Left lung (tissue), 14 donors: ENCODE measurements at places on chromosomes 3 and 15. TPM values are rescaled to one million over a fixed set of nuclear protein-coding genes. Genes with fewer than 3 reads are reported as not detected.

DNA sequence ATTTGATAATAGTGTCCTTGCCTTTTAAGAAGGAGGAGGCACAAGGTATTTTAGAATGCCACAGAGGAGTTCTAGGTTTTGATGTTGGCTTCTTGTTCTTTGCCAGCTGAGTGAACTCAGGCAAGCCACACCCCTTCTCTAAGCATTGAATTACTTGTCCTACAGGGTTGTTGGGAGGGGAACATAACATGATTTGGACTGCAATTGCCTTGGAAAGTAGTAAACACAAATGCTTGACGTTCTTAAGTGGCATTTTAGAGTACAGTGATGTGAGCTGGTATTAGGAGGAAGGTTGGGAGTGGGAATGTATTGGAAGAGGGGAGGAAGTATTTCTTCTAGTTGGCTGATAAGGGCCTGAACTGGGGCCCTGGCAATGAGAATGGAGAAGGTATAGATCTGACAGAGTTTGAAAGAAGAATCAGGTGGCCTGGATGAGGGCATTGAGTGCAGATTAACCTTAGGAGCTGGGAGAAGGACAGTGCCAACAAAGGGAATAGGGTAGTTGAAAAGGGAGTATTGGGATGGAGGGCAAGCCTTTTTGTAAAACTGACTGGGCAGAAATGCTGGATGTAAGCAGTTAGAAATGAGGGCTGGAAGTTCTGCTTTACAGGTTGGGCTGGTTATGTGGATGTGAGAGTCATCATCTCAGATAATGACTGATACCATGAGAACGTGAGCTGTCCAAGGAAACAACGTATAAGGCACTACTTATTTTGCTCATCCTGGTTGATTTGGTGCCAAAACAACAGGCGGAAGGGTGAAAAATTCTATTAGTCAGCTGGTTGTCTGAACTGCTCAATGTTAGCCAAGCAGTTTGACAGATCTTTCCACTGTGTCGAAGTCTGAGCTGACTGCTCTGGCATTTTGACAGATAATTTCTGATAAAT lies 16.7 kb downstream of the KAT2B start:
- H3K4me1 ChIP-seq = peaks cover 63% of the 10 kb centered on the region
- no peak for DNase-seq
- H3K4me3 ChIP-seq = no peak overlapping the region
- no peaks in the 10 kb centered on the region for H3K36me3 ChIP-seq
- H3K27ac ChIP-seq = peak overlapping the region; percentile 42
- H3K27me3 ChIP-seq = no peaks in the 10 kb centered on the region

- H3K4me1 ChIP-seq = no peaks in the 10 kb centered on the region
- H3K27ac ChIP-seq = no peak overlapping the region
- no peak overlapping the region for H3K4me3 ChIP-seq
- H3K36me3 ChIP-seq = no peaks in the 10 kb centered on the region
- no peaks in the 10 kb centered on the region for H3K27me3 ChIP-seq
Measured at GRCh38 chr3:151550025-151550618, 89.3 kb upstream of the IGSF10 start.

The MEX3B gene
- polyA plus RNA-seq = 7.7 TPM

The SPINK8 gene
- not detected for polyA plus RNA-seq

DNA sequence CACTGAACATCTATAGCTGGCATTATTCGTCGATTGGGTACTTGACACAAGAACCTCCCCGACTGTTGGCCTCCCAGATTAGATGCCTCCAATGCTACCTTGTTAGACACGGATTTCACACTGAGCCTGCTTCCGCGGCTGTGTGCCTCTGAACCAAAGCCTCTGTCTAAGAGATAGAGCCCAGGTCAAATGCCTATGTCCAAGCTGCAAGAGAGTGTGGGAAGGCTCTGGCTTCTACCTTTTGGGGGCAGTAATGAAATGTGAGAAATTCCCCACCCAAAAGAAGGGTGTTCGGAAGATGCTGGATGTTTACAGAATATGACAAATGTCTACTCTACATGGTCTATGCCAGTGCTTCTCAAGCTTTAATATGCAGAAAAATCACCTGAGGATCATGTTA lies 2.0 kb upstream of the RPUSD2 start:
- no peaks in the 10 kb centered on the region for H3K27me3 ChIP-seq
- H3K4me1 ChIP-seq = peaks cover 9% of the 10 kb centered on the region
- no peak overlapping the region for H3K4me3 ChIP-seq

- H3K4me1 ChIP-seq = no peaks in the 10 kb centered on the region
- H3K27ac ChIP-seq = peak overlapping the region; percentile 10
- no peaks in the 10 kb centered on the region for H3K27me3 ChIP-seq
Measured at GRCh38 chr15:85595804-85596536, 198.8 kb downstream of the KLHL25 start.

The GOLGA8T gene
- not detected for polyA plus RNA-seq

The KATNBL1 gene
- 75.2 TPM for polyA plus RNA-seq

The HIGD2B gene
- polyA plus RNA-seq = not detected

DNA sequence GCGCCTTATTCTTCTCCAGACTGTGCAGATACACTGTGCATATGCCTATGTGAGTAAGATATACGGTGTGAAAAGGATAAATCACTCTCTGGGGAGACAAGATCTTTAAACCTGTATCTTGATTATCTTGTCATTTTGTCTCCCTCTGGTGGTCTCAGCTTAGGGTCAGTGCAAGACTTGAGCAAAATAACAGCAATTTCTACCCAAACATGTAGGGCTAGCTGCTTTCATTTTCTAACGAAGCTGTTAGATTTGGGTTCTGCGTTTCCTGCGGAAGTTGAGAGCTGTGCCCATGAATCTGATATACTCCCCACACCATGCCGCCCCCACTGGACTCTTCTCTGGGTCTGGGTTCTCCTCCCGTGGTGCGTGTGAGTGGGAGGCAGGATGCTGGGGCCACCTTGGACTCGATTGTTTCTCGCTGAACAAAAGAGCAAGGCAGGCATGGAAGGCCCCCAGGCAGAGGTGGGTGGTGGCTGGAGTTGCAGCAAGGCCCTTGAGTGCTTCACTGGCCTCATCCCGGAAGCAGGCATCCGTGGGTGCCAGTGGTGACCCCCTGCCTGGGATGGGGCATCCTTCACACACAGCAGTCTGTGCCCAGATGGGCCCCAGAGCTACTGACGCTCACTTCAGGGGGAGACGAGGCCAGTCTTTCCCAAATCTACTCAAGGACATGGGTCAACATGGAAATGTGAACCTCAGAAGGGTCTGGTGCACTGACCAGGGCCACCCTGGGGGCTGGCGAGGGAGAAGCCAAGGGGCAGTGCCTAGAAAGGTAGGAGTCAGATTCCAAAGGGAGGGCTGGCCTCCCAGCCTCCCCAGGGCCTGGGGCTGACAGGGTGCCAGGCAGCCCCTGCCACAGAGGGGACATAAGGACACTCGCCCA lies 179.6 kb downstream of the NSMCE3 start:
- no peak for DNase-seq
- H3K4me1 ChIP-seq = no peaks in the 10 kb centered on the region
- H3K4me3 ChIP-seq = no peak overlapping the region
- no peaks in the 10 kb centered on the region for H3K36me3 ChIP-seq

GRCh38 chr3:113210604-113211329 lies 590 bp upstream of the BOC start:
- peaks cover 19% of the 10 kb centered on the region for H3K4me1 ChIP-seq
- no peak overlapping the region for H3K27ac ChIP-seq

The CCDC32 gene
- 31.6 TPM for polyA plus RNA-seq

DNA sequence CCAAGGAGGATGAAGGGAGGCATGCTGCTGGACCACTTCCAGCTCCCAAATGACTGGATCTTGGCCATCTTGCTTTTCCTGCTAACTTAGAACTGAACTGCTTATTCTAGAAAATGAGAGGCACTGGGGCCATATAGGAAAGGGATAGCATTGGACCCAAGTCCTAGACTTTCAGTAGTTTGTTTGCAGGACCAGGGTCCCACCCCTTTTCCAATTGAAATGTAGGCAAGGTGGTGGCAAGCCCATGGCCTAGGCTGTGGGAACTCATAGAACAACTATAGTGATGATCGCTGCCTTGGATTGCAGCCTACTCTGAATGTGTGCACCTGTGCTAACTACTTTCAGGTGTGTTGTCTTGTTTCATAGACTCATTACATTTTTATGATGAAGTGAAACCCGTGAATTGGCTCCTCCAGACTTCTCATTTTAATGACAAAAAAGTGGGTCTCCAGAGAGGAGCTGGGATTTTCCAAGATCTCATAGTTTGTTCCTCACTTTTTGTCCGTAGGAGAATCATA lies 50.3 kb downstream of the TGFBR2 start:
- H3K4me3 ChIP-seq = no peak overlapping the region
- DNase-seq = no peak
- H3K36me3 ChIP-seq = no peaks in the 10 kb centered on the region
- H3K27ac ChIP-seq = peak overlapping the region; percentile 71

GRCh38 chr3:21020681-21021080 lies 730.3 kb downstream of the ZNF385D start:
- no peak overlapping the region for H3K27ac ChIP-seq
- no peak overlapping the region for H3K4me3 ChIP-seq
- no peaks in the 10 kb centered on the region for H3K4me1 ChIP-seq
- no peaks in the 10 kb centered on the region for H3K27me3 ChIP-seq
- no peaks in the 10 kb centered on the region for H3K36me3 ChIP-seq
- DNase-seq = no peak

The CAND2 gene
- 6.5 TPM for polyA plus RNA-seq

The LRRIQ4 gene
- 0.17 TPM for polyA plus RNA-seq

The CXCR6 gene
- polyA plus RNA-seq = 0.83 TPM

The COX17 gene
- 24.7 TPM for polyA plus RNA-seq

The GALNT15 gene
- 2.0 TPM for polyA plus RNA-seq

DNA sequence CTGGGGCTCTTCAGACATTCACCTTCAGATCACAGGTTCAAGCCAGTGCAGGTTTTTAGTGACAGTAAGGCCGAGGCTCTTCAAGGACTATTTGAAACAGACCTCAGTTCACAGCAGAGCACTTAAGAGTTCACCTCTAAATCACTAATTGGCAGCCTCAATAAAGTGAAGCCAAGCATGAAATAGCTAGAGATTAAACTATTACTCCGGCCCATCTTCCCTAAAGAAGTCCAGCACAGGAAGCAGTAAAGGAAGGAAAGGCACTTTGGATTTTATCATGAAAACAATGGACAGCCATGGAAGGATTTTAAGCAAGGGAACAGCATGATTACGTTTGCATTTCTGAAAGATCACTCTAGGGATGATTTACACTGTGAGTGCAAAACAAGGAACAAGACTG lies 27.6 kb upstream of the ARL6 start:
- H3K4me3 ChIP-seq = no peak overlapping the region
- H3K27ac ChIP-seq = no peak overlapping the region
- H3K4me1 ChIP-seq = no peaks in the 10 kb centered on the region
- DNase-seq = no peak
- no peaks in the 10 kb centered on the region for H3K27me3 ChIP-seq

DNA sequence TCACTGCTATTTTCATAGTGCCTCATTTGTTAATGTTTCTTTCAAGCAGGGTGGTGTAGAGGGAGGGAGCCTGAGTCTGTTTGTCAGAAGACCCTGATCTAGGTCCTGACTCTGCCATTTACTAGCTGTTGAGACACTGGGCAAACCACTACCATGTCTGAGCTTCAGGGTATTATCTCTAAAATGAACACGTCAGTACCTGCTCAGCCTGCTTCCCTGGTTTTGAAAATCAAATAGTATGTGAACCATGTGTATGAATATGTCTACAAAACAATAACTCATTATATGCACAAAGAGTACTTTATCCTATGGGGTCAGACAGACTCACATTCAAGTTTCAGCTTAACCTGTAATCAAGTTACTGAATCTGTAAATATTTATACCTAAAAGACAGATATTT lies 25.1 kb downstream of the SYNPR start:
- no peaks in the 10 kb centered on the region for H3K4me1 ChIP-seq
- H3K27ac ChIP-seq = no peak overlapping the region
- no peak for DNase-seq
- no peaks in the 10 kb centered on the region for H3K36me3 ChIP-seq
- H3K27me3 ChIP-seq = no peaks in the 10 kb centered on the region

- no peaks in the 10 kb centered on the region for H3K27me3 ChIP-seq
- H3K27ac ChIP-seq = no peak overlapping the region
- no peak for DNase-seq
Measured at GRCh38 chr3:10317311-10317960, 3.5 kb downstream of the SEC13 start.

The RTF1 gene
- polyA plus RNA-seq = 69.2 TPM

- H3K36me3 ChIP-seq = no peaks in the 10 kb centered on the region
- peaks cover 15% of the 10 kb centered on the region for H3K4me1 ChIP-seq
- no peaks in the 10 kb centered on the region for H3K27me3 ChIP-seq
- no peak overlapping the region for H3K27ac ChIP-seq
Measured at GRCh38 chr3:114439284-114439683, 145.5 kb downstream of the TIGIT start.

The SEMA6D gene
- 42.3 TPM for polyA plus RNA-seq

The IGSF11 gene
- polyA plus RNA-seq = 1.3 TPM
